ENCODE measurements at places on chromosomes 3 and 15. TPM values are rescaled to one million over a fixed set of nuclear protein-coding genes. Genes with fewer than 3 reads are reported as not detected.

DNA sequence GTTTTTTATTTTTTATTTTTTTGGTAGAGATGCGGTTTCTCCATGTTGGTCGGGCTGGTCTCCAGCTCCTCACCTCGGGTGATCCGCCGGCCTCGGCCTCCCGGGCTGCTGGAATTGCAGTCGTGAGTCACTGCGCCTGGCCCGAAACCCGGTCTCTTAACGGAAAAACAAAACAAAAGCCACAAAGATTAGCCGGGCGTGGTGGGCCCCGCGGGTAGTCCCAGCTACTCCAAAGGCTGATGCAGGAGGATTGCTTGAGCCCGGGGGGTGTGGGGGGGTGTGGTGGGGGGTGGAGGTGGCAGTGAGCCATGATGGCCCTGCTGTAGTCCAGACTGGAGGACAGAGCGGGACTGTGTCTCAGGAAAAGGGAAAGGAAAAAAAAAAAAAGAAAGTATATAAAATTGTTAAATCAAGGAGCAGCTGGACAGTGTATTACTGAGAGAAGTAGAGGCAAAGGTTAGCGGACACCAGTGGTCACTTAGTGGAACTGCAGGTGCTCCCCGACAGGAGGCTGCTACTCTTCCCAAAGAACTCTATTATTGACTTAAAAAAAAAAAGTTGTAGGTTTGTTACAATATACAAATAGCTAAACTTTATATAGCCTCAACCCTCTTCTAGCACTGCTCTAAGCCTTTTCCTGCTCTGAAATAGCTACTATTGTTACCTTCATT, 30.3 kb upstream of the TUBGCP5 start:
- peaks cover 6% of the 10 kb centered on the region for H3K36me3 ChIP-seq
- peaks cover 4% of the 10 kb centered on the region for H3K4me1 ChIP-seq
- no peak for DNase-seq
- no peak overlapping the region for H3K4me3 ChIP-seq

Gene CLEC3B
- not detected for total RNA-seq

Gene CYP1A1
- total RNA-seq: 1.7 TPM

DNA sequence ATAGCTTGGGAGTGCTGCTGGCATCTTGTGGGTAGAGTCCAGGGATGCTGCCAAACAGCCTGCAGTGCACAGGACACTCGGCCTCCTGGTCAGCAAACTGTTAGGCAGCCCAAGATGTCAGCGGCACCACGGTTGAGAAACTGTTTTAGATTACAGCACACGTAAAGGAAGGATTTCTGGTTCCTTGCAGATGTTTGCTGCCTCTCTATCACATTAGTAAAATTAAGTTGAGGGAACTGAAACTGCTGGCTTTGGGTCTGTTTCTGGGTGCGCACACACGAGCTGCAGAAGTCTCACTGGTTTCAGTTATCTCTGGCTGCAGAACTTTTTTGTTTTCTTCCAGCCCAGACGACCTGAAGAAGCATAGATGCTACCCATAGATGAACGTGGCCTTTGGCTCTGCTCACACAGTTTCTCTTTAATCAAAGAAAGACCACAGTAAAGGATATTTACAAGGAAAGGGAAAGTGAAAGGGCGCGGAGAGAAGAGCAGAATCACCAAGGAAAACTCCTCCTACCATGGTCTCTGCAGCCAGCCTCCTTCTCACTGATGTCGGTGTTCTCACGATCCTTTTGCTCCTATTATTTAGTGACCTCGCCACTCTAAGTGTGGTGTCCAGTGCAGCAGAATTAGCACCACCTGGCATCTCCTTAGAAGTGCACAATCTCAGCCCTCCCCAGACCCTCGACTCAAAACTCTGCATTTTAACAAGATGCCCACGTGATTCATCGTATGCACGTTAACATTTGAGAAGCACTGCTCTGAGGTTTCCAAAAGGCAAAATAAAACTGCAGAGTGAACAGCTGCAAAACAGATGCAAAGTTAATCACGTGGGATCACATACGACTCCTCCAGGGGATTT, 50.6 kb upstream of the AKAP13 start:
- peak overlapping the region; percentile 51 for H3K27ac ChIP-seq
- H3K27me3 ChIP-seq: no peaks in the 10 kb centered on the region
- no peak for DNase-seq
- H3K36me3 ChIP-seq: no peaks in the 10 kb centered on the region
- H3K4me3 ChIP-seq: no peak overlapping the region

Gene TRPM1
- not detected for total RNA-seq

- H3K36me3 ChIP-seq: peaks cover 10% of the 10 kb centered on the region
- H3K4me3 ChIP-seq: peak overlapping the region; percentile 10
- peaks cover 32% of the 10 kb centered on the region for H3K27me3 ChIP-seq
- no peak for DNase-seq
- H3K27ac ChIP-seq: no peak overlapping the region
Measured at GRCh38 chr3:9497821-9498565, 55.6 kb downstream of the LHFPL4 start.

Data from neural crest cell (in vitro differentiated cells).